AG08395 (cell line): ENCODE measurements at places on chromosomes 5 and 9.

DNA sequence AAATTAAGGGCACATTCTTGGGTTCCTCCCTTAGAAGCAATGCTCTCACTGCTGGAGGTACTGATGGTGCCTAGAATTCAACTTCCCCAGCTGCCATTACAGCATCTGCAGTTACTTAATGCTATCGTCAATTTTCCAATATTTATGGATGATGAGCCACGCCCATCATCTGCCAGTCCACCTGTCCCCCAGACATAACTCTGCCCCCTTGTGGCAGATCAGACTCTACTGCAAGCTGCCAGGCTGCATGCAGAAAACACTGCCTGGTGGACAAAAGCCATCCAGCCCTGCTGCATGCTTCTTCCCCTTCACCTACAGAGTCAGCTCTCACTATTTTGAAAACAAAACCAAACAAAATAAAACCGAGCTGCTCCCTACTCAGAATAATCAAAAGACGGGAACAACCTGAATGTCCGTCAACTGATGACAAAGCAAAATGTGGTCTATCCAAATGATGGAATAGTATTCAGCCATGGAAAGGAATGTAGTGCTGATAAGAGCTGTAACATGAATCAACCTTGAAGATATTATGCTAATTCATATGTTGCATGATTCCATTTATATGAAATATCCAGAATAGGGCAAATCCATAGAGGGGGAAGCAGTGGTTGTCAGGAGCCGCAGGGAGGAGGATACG, 66.4 kb downstream of the RETREG1 start:
- peak; percentile 67 for DNase-seq

DNA sequence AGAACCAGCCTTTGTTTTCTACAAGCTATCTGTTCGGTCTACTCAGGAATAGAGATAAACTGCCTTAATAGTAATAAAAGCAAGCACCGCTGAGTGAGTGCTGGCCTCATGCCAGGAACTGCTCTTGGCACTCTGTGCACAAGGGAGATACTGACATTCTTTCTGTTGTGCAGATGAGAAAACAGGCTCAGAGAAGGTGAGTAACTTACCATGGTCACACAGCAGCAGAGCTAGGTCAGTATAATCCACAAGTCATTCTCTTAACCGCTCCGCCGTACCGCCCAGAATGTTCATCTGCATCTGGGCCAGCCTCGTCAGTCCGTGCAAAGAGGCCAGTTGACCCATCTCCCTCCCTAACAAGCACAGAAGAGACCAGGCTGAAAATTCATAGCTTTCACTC, 27.4 kb downstream of the QRFP start:
- no peak for DNase-seq

DNA sequence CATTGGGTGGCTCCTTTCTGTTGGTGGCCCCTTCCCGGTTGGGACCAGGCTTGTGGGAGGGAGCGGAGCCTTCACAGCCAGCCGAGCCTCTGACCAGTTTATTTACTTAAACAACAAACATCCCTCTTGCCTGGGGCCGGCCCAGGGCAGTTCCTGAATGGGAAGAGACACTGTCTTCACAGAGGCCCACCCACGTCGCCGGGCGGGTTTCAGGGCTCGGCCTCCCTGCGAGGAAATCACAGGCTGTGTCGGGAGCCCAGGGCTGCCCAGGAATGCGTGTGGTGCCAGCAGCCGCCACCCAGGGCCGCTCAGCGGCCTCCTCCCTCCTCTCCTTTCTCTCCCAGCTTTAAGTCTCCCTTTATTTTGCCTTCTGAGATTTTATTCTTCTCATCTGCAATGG, 132.5 kb downstream of the HSD17B3 start:
- peak; percentile 43 for DNase-seq

DNA sequence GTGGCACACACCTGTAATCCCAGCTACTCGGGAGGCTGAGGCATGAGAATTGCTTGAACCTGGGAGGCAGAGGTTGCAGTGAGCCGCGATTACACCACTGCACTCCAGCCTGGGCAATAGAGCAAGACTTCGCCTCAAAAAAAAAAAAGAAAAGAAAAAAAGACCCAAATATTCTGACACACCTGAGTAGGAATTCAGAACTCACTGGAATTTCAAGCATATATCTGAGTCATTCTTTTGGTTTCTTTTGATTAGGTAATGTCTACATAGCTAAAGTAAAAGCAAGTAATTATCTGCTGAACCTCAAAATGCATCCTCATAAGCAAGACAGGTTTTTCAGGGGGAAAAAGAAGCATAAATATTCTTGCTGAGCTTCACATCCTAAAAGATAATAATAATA, 35.9 kb downstream of the ANKRD31 start:
- no peak for DNase-seq

GRCh38 chr9:87040410-87041009, 93.2 kb upstream of the GAS1 start:
- no peak for DNase-seq

GRCh38 chr5:142206801-142207200, 98.2 kb downstream of the NDFIP1 start:
- DNase-seq = no peak

- DNase-seq = no peak
Measured at GRCh38 chr5:179526978-179527377, 23.4 kb upstream of the RUFY1 start.

DNA sequence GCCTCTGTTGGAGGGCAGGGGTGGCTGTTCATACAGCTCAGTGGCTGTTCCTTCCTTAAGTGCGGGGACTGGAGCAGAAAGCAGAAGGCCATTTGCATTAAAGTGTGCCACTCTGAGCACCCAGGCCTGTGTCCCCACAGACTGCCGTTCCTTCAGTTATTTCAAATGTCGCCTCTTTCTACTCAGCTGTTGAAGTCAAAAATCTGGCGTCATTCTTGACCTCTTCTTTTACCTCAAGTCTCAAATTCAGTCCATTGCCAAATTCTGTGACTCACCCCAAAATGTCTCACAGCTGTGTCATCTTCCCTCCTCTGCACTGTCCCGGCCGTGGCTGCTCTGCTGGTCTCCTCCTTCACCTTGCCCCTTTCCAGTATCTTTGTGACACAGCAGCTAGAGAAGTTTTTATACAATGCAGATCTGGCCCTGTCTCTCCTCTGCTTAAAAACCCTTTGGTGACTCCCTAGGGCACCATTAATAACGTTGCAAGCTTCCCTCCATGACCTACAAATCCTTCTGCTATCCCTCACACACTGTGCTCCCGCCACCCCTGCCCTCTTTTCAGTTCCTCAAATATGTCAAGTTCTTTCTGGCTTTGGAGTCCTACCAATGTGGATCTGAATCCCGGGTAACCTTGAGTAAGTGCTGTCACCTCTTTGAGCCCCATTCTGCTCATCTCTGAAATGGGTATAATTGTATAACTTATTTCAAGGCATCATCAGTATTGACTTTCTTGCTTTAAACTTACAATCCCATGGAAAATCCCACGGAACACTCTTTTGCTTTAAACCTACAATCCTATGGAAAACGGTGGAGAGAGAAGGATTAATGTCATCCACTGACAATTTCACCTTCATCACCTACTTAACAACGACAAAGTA, 98.3 kb upstream of the BOD1 start:
- DNase-seq = peak; percentile 96
